ENCODE measurements at places on chromosomes 2 and 18.

DNA sequence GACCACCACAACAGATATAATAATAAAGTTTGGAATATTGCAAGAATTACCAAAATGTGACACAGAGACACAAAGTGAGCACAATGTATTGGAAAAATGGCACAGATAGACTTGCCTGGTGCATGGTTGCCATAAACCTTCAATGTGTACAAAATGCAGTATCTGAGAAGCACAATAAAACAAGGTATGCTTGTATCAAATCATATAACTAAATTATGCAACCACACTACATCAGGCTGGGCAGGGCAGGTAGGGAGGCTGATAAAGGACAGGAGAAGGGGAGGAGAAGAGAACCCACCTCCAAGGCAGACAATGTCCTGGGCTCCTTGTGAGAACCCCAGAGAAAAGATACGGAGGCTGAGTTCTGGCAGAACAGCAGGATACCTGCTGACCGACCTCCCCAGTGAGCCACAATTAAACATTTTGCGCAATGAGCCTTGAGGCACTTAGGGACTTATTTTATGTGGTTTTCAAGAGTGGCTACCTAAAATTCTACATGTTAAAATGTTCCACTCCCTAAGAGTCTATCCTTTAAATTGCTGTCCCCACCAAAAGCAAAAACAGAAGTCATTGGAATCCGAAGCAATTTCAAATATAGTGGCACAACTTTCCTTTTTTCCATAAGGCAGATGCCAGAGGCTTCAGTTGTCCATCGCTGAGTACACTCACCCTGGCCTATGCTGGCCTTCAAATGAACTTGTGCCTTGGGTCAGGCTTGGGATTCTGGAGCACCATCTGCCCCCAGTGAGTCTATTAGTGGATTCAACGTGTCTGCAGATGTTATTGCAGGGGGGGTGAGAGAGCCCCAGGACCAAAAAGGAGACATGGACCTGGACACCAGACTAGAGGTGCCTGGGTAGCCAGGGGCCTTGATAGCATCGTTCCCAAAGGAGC lies 16.8 kb downstream of the WDFY1 start:
- DNase-seq, result no peak

GRCh38 chr2:44705876-44706480 lies 235.5 kb upstream of the SIX3 start:
- no peak for DNase-seq

DNA sequence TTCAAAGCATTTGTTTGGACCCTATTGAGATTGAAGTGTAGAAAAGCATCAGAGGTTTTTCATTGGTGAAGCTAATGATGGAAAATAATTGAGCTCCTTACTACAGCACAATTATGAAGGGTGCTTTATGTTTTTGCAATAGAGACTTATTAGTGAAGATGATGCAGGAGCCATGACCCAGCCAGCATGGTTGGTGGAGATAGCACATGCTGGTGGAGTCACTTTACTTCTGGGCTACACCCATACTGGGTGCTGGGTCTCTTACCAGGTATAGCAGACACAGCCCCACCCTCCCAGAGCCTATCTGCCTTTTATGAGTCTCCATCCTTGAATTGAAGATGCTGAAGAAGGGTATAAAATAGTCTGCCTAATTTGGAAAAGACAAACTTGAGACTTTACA lies 3.6 kb downstream of the ACP1 start:
- no peak for DNase-seq

GRCh38 chr2:157684940-157685466 lies 56.3 kb upstream of the ACVR1C start:
- DNase-seq, result no peak

All from SJSA1 (cell line).